ENCODE measurements at places on chromosomes 7 and 10. TPM values are rescaled to one million over a fixed set of nuclear protein-coding genes. Genes with fewer than 3 reads are reported as not detected.
A peak's percentile ranks its signal among the peaks of the same experiment; 100 is the strongest.

DNA sequence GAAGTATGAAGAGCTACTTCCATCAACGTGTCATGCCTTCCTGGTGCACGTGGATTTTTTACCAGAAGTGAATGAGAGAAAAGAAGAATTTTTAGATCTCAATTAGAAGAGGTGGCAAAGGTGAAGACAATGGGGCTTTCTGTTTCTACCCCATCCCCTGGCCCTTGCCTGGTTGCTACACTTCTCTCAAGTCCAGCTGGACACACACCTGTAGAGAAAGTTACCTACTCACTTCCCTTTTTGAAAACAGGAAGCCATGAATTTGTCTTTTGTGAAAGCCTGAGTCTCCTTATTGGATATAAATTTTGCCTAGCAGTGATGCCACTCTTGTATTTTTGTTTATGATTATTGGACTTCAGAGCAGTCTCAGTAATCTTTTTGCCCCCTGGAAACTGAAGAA, 142.9 kb upstream of the AKR1E2 start:
- no peak for DNase-seq
- H3K4me3 ChIP-seq = no peak overlapping the region
- H3K27me3 ChIP-seq = no peaks in the 10 kb centered on the region
- no peaks in the 10 kb centered on the region for H3K4me1 ChIP-seq
- H3K27ac ChIP-seq = no peak overlapping the region

- no peaks in the 10 kb centered on the region for H3K27me3 ChIP-seq
- no peaks in the 10 kb centered on the region for H3K36me3 ChIP-seq
- H3K27ac ChIP-seq = no peak overlapping the region
- no peaks in the 10 kb centered on the region for H3K4me1 ChIP-seq
- H3K4me3 ChIP-seq = no peak overlapping the region
These were observed 46.2 kb upstream of the OSBPL3 start for GRCh38 chr7:25026156-25026555.

GRCh38 chr10:28184810-28185209, 118.1 kb downstream of the MPP7 start:
- no peak overlapping the region for H3K4me3 ChIP-seq
- H3K27ac ChIP-seq = no peak overlapping the region
- DNase-seq = no peak
- H3K4me1 ChIP-seq = peaks cover 18% of the 10 kb centered on the region
- H3K36me3 ChIP-seq = no peaks in the 10 kb centered on the region
- H3K27me3 ChIP-seq = peaks cover 2% of the 10 kb centered on the region

DNA sequence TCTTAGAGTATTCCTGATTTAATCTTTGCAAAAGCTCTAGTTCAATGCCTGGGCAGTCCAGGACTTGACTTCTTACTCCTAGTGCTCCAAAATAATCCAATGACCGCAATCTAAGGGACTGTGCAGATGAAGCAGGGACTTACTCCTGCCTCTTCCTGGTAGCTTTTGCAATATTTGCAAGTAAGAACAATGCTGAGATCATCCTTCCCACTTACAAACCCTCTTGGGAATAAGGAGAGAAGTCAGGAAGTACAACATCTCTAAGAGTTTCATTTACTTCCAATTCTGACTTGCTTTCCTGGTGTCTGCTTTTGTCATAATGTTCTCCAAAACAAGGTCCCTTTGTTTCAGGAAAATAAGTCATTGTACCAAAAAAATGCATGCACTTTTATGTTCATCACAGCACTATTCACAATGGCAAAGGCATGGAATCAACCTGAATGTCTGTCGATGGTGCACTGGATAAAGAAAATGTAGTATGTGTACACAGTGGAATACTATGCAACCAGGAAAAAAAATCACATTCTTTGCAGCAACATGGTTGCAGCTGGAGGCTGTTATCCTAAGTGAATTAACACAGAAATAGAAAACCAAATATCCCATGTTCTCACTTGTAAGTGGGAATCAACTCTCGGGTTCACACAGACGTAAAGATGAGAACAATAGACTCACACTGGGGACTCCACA, 7.1 kb upstream of the KCNMA1 start:
- no peak overlapping the region for H3K27ac ChIP-seq
- no peaks in the 10 kb centered on the region for H3K27me3 ChIP-seq
- H3K4me3 ChIP-seq = no peak overlapping the region
- DNase-seq = no peak
- peaks cover 7% of the 10 kb centered on the region for H3K36me3 ChIP-seq

DNA sequence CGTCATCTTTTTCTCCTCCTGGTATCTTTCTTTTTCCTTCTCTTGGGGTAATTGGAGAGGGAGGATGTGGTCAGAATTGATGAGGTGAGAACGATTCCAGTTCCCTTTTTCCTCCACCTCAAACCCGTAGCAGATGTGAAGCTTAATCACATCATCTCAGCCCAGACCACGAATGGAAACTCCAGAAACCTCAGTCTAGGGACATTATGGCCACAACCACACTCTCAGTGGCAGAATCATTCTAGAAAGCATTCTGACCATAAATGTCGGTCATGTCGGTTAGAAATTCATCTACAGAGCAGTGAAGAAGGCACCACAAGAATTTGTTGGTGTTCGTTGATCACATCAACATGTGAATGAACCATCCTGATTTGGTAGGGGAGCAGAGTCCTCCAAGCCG, 78.7 kb downstream of the GATA3 start:
- H3K4me3 ChIP-seq = no peak overlapping the region
- no peaks in the 10 kb centered on the region for H3K36me3 ChIP-seq
- peaks cover 2% of the 10 kb centered on the region for H3K27me3 ChIP-seq
- DNase-seq = no peak

DNA sequence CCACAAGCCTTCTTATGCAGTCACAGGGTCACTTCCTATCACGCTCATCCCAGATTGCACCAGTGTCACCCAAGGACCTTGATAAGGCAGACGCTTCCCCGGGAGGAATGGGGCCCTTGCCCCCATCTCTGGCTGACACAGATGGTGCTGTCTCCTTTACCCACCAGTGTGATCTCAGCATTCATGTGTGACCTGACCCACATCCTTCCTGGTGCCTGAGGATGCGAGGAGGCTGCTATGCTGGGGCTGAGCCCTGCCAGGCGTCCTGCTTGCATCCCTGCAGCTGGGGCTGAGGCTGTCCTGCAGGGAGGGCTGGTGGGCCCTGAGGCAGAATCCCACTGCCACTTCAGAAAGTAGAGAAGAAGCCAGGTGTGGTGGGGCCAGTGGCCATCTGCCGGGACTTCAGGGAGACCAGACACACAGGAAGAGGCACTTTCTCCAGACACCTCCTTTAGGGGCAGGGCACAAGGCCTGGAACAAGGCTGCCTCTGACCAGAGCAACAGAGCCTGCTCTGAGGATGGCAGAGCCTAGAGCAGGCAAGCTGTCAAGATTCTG, 35.3 kb downstream of the RASGEF1A start:
- H3K4me3 ChIP-seq = no peak overlapping the region
- H3K27ac ChIP-seq = no peak overlapping the region
- peaks cover 29% of the 10 kb centered on the region for H3K27me3 ChIP-seq
- H3K4me1 ChIP-seq = peaks cover 3% of the 10 kb centered on the region

DNA sequence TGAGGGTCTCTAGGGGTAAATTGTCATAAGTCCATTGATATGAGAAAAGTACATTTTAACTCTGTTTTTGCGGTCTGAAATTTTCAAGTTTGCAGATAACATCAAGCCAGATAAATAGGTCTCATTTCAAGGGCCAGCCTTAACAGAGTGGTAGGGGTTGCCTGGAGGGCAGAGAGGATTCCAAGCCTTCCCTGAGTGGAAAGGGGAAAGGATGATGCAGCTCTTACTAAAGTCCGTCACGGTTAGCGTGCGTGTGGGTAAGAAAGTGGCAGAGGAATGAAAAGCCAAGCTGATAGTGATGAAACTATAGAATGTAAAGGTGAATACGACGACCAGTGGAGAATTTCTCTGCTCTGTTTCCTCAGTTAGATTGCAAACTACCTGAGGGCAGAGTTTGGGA, 71.6 kb downstream of the ADRA2A start:
- no peak overlapping the region for H3K27ac ChIP-seq
- no peak for DNase-seq
- no peak overlapping the region for H3K4me3 ChIP-seq
- no peaks in the 10 kb centered on the region for H3K36me3 ChIP-seq
- H3K27me3 ChIP-seq = no peaks in the 10 kb centered on the region

DNA sequence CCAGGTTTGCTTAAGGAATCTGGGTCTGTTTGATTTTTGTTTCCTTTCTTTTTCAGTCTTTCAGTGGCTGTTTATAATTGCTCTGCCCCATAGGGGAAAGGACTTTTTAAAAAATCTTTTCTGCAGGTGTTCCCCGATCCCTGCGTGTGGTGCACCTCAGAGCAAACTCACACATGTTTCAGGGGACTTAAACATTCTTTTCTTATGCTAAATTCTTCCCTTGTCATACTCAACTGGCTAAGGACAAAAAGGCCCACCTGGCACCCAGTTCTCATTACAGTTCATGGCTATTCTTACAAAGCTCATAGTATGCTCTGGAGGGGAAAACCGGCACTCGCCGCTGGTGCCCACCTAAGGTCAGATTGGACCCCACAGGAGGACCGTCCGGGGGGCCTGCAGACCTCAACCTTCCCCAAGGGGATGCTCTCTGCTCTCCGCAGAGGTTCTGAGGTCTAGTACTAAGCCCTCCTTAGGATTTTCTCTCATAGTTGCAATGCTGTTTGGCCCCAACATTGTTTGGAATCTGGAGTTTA, 220.3 kb downstream of the HGF start:
- H3K4me3 ChIP-seq = no peak overlapping the region
- H3K27me3 ChIP-seq = no peaks in the 10 kb centered on the region
- peaks cover 4% of the 10 kb centered on the region for H3K36me3 ChIP-seq

GRCh38 chr7:50727072-50727471, 55.6 kb downstream of the GRB10 start:
- H3K27ac ChIP-seq = no peak overlapping the region
- H3K27me3 ChIP-seq = peaks cover 3% of the 10 kb centered on the region
- peaks cover 22% of the 10 kb centered on the region for H3K4me1 ChIP-seq
- no peak overlapping the region for H3K4me3 ChIP-seq
- DNase-seq = no peak

DNA sequence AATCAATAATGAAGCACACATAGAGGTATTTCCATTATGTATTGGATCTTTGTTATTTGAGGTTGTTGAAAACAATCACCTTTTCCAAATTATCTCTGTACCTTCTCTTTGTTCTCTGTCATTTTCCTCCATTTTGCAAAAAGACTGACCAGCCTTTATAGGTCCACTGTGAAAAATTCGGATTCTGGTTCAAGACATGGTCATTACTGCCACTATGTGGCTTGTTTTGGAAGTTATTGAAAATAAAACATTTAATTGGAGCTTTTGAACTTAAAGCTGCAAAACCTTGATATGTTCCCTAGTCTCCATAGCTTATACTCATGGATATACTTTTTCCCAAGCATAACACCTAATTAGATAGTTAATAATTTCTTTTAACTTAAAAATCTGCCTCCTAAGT, 1094.4 kb downstream of the NRG3 start:
- H3K4me1 ChIP-seq = peaks cover 5% of the 10 kb centered on the region
- H3K4me3 ChIP-seq = no peak overlapping the region
- no peaks in the 10 kb centered on the region for H3K27me3 ChIP-seq
- DNase-seq = no peak
- H3K36me3 ChIP-seq = no peaks in the 10 kb centered on the region
- no peak overlapping the region for H3K27ac ChIP-seq

- peak; percentile 21 for DNase-seq
- H3K27ac ChIP-seq = no peak overlapping the region
- peaks cover 7% of the 10 kb centered on the region for H3K4me1 ChIP-seq
These were observed 31.1 kb downstream of the SLC26A4 start for GRCh38 chr7:107691716-107692115.

DNA sequence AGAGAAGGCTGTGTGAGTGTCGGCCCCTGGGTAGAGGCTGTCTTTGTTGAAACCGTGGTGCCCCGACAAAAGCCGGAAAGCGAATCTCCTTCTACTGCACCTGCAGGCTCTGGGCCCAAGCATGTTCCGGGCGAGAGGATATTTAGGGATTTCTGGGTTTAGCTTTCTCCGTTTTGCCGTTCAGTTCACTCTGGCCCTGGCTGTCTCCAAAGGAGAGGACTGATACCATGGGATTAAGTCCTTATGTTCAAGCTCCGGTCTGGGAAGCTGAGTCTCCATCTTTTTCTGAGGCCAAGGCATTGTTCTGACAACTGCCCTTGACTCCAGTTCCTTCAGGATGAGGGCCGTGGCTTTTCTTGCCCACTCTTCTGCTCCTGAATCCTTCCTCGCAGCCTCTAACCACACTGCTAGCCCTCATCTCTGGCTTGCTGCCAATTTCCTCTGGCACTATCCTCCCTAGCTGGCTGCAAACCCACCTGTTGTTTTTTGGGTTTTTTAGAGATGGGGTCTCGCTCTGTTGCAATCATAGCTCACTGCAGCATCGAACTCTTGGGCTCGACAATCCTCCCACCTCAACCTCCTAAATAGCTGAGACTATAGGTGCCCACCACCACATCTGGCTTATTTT, 206.8 kb downstream of the SKIDA1 start:
- peaks cover 18% of the 10 kb centered on the region for H3K4me1 ChIP-seq
- H3K27me3 ChIP-seq = no peaks in the 10 kb centered on the region
- no peak overlapping the region for H3K27ac ChIP-seq
- H3K36me3 ChIP-seq = no peaks in the 10 kb centered on the region
- no peak overlapping the region for H3K4me3 ChIP-seq
- DNase-seq = no peak

- peaks cover 2% of the 10 kb centered on the region for H3K27me3 ChIP-seq
- H3K36me3 ChIP-seq = peaks cover 9% of the 10 kb centered on the region
- H3K4me3 ChIP-seq = no peak overlapping the region
- H3K27ac ChIP-seq = no peak overlapping the region
These were observed 66.8 kb downstream of the ADAM12 start for GRCh38 chr10:126321440-126321839.

- no peak for DNase-seq
- H3K4me1 ChIP-seq = no peaks in the 10 kb centered on the region
- peaks cover 8% of the 10 kb centered on the region for H3K36me3 ChIP-seq
- no peak overlapping the region for H3K27ac ChIP-seq
- no peaks in the 10 kb centered on the region for H3K27me3 ChIP-seq
These were observed 286.9 kb upstream of the MGMT start for GRCh38 chr10:129179972-129180678.

- H3K27me3 ChIP-seq = peaks cover 9% of the 10 kb centered on the region
- no peaks in the 10 kb centered on the region for H3K36me3 ChIP-seq
- H3K27ac ChIP-seq = no peak overlapping the region
- no peak for DNase-seq
These were observed 3.6 kb upstream of the EXOC6 start for GRCh38 chr10:92844746-92845145.

DNA sequence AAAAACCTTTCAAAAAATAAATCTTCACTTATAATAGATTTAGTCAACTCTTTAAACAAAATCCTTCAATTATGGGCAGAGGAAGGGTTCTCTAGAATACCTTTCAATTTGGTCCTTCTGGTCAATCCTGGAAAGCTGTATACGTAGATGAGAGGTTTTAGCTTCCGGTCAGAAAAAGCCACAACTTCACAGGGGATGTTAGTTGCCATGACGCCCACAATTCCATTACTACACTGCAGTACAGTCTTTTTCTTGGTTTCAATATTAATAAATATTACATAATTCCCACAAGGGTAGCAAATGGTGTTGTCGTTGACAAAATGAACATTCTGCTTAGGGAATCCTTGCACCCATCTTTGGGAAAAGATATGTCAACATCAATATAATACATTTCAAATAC, 1.7 kb downstream of the CFAP43 start:
- peaks cover 2% of the 10 kb centered on the region for H3K4me1 ChIP-seq
- no peaks in the 10 kb centered on the region for H3K27me3 ChIP-seq
- no peak overlapping the region for H3K27ac ChIP-seq
- no peaks in the 10 kb centered on the region for H3K36me3 ChIP-seq
- H3K4me3 ChIP-seq = no peak overlapping the region

Gene MEOX2
- total RNA-seq = 0.39 TPM

Gene MBL2
- total RNA-seq = not detected

Gene TWIST1
- total RNA-seq = not detected

Gene LIPN
- total RNA-seq = not detected

Gene OPN4
- not detected for total RNA-seq

Gene ELN
- total RNA-seq = 3.7 TPM

Gene FAM13C
- 17.8 TPM for total RNA-seq

Gene FZD1
- 4.9 TPM for total RNA-seq

Gene TAC1
- total RNA-seq = 12.1 TPM

Gene IRF5
- not detected for total RNA-seq

Gene CYP2E1
- 7.1 TPM for total RNA-seq

Measured in glutamatergic neuron (in vitro differentiated cells).